NCI-H748 treated with DMSO at 0.1 percent for 48 hours (cell line): ENCODE measurements at places on chromosomes 11 and 22.

- DNase-seq, result no peak
Measured at GRCh38 chr11:8739309-8739793, 56.8 kb downstream of the RPL27A start.

DNA sequence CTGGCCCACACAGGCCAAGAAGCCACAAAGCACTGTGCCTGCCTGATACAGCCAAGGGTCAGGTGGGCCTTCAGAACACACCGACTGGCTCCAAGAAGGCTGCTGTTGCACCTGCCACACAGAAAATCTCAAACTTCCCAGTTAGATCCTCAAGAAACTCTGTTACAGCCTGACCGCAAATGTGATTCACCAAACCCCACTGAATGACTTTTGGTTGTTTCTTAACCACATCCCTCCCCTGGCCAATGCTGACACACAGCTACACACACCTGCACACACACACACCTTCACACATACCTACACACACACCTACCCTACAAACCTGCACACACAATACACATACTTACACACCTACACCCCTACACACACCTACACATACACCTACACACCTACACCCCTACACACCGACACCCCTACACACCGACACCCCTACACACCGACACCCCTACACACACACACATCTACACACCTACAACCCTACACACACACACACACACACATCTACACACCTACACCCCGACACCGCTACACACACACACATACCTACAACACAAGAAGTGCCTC lies 31.5 kb downstream of the CDKN1C start:
- DNase-seq, result no peak

DNA sequence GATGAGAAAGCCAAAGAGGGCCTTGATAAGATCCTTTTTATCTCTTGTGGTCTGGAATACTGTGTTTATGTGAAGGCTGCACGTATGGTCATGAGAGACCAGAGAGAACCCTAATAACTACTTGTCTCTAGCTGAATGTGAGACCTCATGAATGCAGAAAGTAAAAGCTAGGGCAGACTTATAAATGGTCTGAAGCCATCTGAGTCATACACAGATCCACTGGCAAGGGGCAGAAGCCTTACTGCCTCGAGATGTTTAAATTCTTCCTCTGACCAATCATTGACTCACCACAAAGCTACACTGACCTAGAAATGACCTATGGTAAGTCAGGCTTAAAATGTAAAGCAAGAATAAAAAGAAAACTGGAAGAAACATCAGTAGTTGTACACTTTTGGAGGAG lies 22.7 kb upstream of the OR4B1 start:
- DNase-seq, result no peak

- no peak for DNase-seq
Measured at GRCh38 chr11:105589346-105589745, 20.5 kb upstream of the GRIA4 start.

GRCh38 chr11:17792161-17792560 lies 57.6 kb downstream of the KCNC1 start:
- no peak for DNase-seq

DNA sequence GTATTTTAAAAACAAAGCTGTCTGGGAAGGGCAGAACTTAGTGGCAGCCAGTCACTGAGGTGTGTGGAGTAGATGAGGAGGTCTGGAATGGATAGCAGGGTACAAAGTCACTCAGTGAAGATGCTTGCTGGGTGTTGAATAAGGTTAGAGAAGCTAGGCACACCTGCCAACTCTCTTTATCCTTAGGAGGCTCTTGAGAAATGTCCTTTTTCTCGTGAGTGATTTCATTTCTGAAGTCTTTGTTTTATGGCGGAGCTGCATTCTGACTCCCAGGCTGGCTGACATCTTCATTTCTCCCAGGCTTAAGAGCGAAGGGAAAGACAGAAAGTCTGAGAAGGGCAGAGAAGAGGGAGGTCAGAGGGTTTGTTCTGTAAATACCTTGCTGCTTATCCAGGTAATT lies 31.0 kb downstream of the CECR2 start:
- DNase-seq, result no peak

DNA sequence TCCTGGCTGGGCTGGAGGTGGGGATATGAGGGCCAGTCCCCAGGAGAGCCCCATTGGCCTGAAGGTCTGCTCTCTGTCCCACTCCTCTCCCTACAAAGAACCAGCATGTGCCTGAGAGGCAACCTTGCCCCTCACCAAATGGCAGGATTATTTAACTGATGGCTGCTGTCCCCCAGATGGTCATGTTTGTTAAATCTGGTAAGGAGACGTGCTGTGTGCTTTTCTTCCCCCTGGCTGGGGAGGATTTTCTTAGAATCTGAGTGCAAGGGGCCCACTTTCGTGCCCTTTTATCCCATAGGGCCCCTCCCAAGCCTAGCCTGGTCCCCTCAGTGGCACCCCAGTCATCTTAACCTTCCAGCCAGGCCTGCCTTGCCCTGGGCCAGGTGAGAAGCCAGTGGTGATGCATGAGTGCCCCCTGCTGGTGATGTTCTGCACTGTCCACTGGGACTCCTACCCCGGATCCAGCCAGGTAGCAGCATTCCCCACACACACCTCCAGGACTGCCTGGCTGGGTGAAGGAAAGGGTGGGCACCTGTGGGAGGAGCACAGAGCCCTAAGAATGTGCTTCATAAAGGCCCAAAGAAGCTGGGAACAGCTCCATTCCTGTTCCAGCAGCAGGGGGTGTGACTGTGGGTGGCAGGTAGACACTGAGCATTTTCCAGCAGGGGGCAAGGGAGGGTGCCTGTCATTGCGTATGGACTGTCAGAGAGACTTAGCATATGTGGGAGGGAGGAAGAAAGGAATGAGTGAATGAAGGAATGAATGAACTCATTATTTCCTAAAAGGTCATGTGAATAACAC lies 28.9 kb downstream of the MFNG start:
- peak; percentile 12 for DNase-seq

DNA sequence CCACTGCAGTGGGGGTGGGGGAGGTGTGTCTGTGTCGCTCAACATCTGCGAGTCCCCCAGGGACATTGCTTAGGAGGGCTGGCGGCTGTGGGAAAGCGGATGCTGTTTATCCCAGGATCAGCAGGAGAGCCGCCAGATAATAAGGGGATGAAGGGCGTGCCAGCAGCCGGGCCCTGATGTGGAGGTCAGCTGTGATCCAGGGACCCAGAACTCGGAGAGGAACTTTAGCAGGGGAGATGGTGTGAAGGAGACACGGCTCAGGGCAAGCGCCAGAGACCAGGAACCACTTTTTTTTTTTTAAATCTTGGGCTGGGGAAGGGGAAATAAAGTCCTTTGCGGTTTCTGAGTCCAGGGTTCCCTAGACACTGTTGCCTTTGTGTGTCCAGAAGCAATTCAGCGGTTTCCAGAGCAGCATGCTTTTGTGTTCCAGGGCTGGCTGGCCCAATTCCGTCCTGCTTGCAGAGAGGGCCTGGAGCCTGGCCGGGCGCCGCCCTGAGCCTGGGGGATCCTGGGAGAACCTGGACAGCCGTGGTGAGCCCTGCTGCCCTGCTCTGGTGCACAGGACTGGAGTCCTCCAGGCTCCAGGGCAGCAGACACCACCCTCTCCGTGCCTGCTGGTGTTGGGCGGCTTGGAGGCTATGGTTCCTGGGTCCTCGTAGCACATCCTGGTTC lies at the start of gene GRAMD4:
Gene GRAMD4 (plus strand): TSS at position 557 of the 672 bp plus-strand sequence. CDS start 6,414 bp downstream, outside the sequence.
- no peak for DNase-seq

DNA sequence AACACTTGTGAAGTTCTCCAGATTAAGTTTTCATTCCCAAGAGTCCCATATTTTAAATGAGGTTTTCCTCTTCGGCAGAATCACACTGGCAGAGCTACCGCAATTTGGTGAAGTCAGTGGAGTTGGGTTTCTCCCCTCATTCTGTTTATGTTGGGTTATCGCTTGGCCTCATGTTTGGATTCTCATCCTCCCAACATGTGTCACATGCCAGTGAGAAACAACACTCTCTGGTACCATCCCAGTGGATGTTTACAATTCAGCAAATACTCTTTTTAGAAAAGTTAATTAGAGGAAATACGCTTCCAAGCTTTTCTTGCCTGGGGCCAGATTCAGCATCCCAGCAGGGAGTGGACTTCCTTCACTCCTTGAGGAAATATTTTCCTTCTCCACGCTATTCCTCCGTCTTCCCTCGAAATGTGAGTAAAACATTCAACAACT lies 2.1 kb downstream of the PAMR1 start:
- DNase-seq, result no peak

DNA sequence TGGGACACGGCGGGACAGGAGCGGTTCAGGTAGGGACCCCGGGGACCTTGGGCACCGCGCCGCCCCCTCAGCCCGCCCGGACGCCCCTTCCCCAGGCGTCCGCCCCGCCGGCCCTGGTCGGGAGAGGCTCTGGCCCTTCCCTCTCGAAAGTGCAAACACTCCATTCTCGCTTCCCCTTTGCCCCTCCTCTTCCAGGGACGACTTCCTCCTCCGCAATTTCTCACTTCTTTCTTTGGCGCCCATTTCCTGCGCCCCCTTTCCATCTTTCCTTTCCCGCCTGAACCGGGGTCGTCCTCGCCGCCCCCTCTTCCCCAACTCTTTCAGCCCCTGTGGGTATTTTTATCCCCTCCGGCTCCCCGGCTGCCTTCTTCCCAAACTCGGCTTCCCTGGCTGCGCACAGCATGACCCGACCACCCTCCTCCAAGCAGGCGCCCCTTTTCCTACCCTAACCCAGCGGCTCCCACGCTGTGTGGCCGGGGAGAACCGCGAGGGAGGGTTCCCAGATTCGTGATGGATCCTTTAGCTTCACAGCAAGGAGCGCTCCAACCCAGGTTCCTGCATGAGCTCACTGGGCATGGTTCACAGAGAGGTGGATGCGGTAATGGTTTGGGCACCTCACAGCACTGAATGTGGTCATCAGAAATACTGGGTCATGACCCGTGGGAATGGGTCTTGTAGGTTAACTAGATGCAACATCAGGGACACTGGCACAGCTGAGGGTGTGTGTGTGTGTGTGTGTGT lies 689 bp downstream of the RAB39A start:
- peak; percentile 30 for DNase-seq

DNA sequence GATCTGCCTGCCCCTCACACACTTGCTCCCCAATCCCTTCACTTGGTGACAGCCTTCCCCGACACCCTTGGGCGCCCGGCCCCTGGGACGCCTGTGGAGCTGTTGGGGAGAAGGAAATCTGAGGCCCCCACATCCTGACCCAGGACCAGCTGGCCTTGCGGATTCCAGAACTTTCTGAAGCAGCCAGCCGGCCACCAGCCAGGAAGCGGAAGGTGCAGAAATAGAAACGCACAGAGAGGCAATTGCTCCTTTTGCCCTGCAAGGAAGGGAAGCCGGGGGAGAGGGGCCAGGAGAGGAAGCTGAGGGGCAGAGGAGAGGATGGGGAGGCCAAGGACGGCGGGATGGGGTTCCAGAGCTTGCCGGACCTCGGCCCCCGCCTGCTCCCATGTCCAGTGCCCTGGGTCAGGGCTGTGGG lies 66.7 kb upstream of the LINC01488 start:
- no peak for DNase-seq

GRCh38 chr22:46476547-46476941 lies 60.9 kb downstream of the CELSR1 start:
- DNase-seq, result no peak

GRCh38 chr22:20391222-20391621 lies 2.7 kb upstream of the ZNF74 start:
- no peak for DNase-seq

- DNase-seq, result no peak
Measured at GRCh38 chr22:19129871-19130270, 1.2 kb upstream of the TSSK2 start.

- DNase-seq, result peak; percentile 19
Measured at GRCh38 chr11:68447015-68447801, 13.3 kb upstream of the PPP6R3 start.

DNA sequence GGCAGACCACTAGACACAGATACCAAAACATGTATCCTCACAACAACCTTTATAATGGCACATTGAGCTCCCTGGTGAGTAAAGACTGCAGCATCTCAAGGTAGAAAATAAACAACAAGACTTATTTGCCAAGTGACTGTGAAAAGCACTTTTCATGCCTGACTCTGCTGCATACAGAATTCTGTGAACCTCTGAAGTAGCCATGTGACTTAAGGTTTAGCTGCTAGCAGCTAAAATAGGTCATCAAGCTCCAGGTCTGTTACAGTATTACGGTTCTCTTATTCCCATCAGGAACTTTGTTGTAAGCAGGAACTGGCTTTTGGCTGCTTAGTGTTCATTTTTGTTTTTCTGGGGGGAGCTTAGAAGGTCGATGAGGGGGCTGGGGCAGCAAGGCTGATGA lies 139.4 kb downstream of the PAX6 start:
- no peak for DNase-seq

DNA sequence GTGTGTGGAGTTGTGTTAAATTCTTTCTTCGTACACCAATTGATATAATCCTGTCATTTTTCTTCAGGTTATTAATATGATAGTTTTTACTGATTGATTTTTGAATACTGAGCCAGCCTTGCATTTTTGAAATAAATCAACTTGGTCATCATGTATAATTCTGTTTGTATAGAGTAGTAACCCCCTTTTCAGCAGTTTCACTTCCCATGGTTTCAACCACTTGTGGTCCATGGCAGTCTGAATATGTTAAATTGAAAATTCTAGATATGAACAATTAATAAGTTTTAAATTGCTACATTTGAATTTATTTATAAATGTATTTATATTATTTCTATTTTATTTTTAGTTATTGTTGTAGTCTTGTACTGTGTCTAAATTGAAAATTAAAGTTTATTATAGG lies 32.6 kb downstream of the MS4A6A start:
- no peak for DNase-seq

- no peak for DNase-seq
Measured at GRCh38 chr11:74006743-74007304, 2.1 kb downstream of the UCP3 start.

DNA sequence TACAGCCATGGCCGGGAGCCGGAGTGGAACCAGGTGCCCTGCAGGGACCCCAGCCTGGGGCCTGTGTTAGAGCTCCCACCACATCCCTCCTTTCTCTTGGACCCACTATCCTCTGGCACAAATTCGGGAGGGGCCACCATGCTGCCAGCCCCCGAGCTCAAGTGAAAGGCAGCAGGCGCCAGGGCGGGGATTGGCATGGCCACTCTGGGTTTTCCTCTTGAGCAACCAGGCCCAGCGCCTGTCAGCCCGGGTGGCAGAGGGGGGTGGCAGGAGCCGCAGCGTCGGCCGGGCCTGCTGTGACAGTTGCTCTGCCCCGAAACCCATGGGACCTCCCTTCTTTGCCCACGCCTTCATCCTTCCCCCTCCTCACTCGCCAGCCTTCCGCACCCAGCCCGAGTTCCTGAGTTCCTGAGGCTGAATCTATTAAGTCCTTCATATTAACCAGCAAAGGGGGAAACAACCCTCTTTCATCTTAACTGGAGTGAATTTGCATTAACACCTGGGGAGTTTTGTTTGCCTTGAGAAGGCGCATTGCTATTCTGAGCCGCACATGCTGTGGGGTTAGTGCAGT lies 16.8 kb upstream of the CABP7 start:
- DNase-seq, result no peak
